Activated naive CD8-positive, alpha-beta T cell treated with anti-CD3 and anti-CD28 coated beads, Interleukin-2, amount 10 ng/mL, durations not matched to agents 7 days and 5 days (primary cell): ENCODE measurements at places on chromosomes 11 and 22. TPM values are rescaled to one million over a fixed set of nuclear protein-coding genes. Genes with fewer than 3 reads are reported as not detected.

Gene CTSC
- total RNA-seq = 131 TPM

- H3K4me3 ChIP-seq = no peak overlapping the region
- peaks cover 13% of the 10 kb centered on the region for H3K4me1 ChIP-seq
- no peak overlapping the region for H3K27ac ChIP-seq
Measured at GRCh38 chr11:69127081-69127850, 28.5 kb upstream of the SMIM38 start.

DNA sequence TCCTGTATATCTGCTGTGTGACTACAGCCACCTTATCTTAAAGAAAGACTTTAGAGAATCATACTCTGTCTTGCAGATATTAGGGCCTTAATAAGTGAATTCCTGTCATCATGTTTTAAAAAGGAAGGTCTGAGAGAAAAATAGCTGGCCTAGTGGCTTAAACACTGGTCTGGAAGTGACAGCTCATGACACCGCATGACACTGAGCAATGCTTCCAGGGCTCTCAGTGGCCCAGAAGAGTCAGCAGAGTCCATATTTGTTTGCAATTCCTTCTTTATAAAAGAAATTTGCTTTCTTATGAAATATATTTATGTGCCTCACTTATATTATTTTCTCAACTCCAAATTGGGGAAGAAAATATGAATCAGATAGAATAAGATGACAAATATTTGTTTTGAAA is 33.0 kb downstream of the MMP20 start:
- peaks cover 4% of the 10 kb centered on the region for H3K4me1 ChIP-seq
- no peak overlapping the region for H3K4me3 ChIP-seq
- H3K27ac ChIP-seq = no peak overlapping the region
- H3K27me3 ChIP-seq = no peaks in the 10 kb centered on the region
- H3K36me3 ChIP-seq = peaks cover 1% of the 10 kb centered on the region

DNA sequence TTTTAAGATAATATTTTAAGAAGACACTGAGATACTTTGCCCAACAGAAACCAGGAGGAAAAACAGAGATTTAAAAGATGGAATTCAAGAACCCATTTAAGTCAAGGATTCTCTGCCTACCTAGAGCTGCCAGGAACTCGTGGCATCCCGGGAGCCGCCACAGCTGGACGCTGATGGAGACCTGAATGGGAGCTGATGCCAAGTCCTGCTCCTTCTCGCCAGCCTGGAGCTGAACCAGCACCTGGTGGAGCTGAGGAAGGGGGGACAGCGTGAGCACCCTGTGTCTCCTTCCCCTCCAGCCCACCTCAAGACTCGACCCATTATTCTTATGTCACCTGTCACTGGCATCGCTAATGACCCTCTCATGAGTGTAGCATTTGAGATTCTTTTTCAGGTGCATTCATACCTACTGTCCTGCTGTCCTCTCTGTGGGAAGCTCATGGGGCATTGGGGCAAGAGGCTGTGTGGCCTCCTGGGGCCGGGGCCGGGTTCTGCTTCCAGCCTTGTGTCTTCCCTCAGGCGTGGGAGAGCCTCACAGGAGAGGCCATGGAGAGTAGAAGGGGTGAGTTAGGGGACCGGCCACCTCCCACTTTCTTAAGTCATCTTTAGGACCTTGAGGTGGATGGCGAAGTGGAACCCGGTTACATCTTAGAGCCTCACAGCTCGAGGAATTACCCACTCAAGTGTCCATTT is 70.8 kb upstream of the PITPNB start:
- peak; percentile 12 for DNase-seq
- H3K4me1 ChIP-seq = peaks cover 4% of the 10 kb centered on the region
- no peaks in the 10 kb centered on the region for H3K36me3 ChIP-seq
- H3K4me3 ChIP-seq = no peak overlapping the region
- H3K27me3 ChIP-seq = no peaks in the 10 kb centered on the region

Gene CWF19L2
- total RNA-seq = 19.2 TPM

Gene MMP1
- total RNA-seq = not detected

DNA sequence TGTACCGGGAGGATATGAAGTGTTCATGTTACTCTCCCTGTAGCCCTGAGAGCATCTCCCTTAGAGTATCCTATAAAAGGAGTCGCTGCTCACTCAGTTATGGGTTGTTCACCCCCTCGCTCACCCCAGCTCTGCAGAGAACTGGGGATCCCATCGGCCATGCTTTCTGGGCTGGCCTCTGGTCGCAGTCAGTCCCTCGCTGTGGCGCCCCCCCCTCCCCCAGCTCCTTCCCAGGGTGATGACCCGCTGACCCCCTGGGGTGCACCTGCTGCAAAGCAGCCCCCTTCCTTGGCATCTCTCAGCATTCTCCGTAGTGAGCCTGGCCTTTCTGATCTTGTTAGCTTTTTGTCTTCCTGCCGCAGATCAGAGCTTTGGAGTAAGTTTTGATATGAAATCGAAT is 10.3 kb upstream of the PARVG start:
- H3K27ac ChIP-seq = no peak overlapping the region
- H3K4me1 ChIP-seq = peaks cover 4% of the 10 kb centered on the region
- no peaks in the 10 kb centered on the region for H3K36me3 ChIP-seq
- no peak overlapping the region for H3K4me3 ChIP-seq
- DNase-seq = no peak
- peaks cover 2% of the 10 kb centered on the region for H3K27me3 ChIP-seq

DNA sequence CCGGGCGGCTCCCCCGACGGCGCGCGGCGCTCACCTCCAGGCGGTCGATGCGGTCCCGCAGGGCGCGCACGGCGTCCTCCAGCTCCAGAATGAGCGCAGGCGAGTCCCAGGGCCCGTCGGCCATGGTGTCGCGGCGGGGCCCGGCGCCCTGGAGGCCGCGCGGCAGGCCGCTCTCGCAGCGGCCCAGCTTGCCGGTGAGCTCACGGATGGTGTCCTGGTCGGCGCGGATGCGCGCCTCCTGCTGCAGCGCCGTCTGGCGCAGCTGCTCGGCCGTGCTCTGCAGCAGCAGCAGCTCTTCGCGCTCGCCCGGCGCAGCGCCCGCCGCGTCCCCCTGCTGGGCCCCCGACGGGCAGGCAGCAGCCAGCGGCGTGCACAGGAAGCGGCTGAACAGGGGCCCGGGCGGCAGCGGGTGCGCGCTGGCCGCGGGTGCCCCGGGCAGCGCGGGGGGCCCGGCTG is 599 bp downstream of the NPTXR start:
- H3K27ac ChIP-seq = no peak overlapping the region
- H3K36me3 ChIP-seq = no peaks in the 10 kb centered on the region

DNA sequence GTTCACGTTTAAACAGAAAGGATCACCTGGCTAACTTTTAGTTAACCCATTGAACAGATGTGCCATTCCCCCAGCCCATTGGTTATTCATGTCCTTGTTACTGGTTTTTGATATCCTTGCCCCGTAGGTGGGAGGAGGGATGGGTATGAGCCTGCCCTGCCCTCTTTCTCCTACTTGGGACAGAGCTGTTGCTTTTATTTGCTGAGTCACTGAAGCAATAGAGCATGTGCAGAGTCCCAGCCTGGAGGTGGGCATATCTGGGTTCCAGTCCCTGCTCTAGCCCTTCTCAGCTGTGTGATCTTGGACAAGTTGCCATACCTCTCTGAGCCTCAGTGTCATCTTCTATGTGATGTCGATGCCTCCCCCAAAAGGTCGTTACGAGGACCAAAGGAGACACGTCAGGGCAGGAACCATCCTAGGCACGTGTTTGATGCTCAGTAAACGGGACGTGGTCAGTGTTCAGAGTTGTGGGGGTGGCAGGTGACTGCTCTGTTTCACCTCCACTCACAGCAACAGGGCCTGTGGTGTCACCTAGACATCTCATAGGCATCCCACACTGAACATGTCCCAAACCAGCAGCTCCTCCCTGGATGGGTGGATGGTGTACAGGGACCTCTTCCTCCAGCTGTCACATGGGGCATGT is 61.0 kb downstream of the BMAL1 start:
- H3K27ac ChIP-seq = peak overlapping the region; percentile 78
- no peaks in the 10 kb centered on the region for H3K27me3 ChIP-seq
- peak; percentile 45 for DNase-seq
- H3K4me1 ChIP-seq = peaks cover 57% of the 10 kb centered on the region
- H3K4me3 ChIP-seq = peak overlapping the region; percentile 78

DNA sequence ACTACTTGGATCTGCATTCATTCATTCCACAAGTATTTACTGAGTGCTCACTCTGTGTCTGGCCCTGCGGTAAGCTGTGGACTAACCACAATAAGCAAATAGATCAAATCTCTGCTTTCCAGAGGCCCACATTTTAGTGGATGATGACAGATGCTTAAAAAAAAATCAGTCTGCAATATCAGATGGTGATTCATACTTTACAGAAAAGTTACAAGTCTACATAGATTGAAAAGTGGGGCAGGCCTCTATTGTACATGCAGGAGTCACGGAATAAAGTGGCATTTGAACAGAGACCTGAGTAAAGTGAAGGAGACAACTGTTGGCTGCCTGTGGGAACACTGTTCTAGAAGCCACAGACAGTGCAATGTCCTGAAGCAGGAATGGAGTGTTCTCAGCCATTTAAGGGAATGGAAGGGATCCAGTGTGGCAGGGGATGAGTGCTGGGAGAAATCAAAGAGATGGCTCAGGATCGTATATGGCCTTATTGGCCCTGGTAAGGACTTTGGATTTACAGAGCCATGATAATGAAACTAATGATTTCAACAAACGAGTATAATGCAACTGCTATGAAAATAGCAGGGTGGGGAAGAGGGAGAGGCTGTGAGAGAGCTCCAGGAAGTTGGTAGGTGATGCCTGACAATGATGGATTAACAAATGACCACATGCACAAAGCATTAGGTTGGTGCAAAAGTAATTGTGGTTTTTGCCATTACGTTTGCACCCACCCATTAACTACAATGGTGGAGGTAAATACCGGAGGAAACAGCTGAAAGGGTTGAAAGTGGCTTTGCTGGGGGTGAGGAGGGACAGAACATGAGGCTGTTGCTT is 31.1 kb downstream of the TMEM45B start:
- peak overlapping the region; percentile 15 for H3K4me3 ChIP-seq
- H3K4me1 ChIP-seq = peaks cover 17% of the 10 kb centered on the region
- no peak for DNase-seq
- H3K27me3 ChIP-seq = peaks cover 11% of the 10 kb centered on the region

- peaks cover 3% of the 10 kb centered on the region for H3K36me3 ChIP-seq
- peak overlapping the region; percentile 15 for H3K27ac ChIP-seq
Measured at GRCh38 chr11:78420796-78421209, 3.2 kb upstream of the GAB2 start.

- no peak overlapping the region for H3K4me3 ChIP-seq
- no peak for DNase-seq
- H3K36me3 ChIP-seq = no peaks in the 10 kb centered on the region
Measured at GRCh38 chr11:100555931-100556330, 131.2 kb upstream of the ARHGAP42 start.

Gene DDTL
- total RNA-seq = not detected

- no peak overlapping the region for H3K4me3 ChIP-seq
- H3K27ac ChIP-seq = no peak overlapping the region
- no peak for DNase-seq
- peaks cover 25% of the 10 kb centered on the region for H3K36me3 ChIP-seq
- no peaks in the 10 kb centered on the region for H3K27me3 ChIP-seq
Measured at GRCh38 chr11:70326365-70326811, 55.9 kb downstream of the PPFIA1 start.

Gene HSPB2
- total RNA-seq = 0.23 TPM

GRCh38 chr22:33653532-33654063 is 266.7 kb downstream of the LARGE1 start:
- H3K4me1 ChIP-seq = no peaks in the 10 kb centered on the region
- H3K36me3 ChIP-seq = no peaks in the 10 kb centered on the region
- no peak overlapping the region for H3K4me3 ChIP-seq
- no peak overlapping the region for H3K27ac ChIP-seq

Gene DRICH1
- 0.69 TPM for total RNA-seq

- peaks cover 1% of the 10 kb centered on the region for H3K36me3 ChIP-seq
- H3K4me3 ChIP-seq = no peak overlapping the region
- H3K4me1 ChIP-seq = peaks cover 3% of the 10 kb centered on the region
- no peak for DNase-seq
- H3K27me3 ChIP-seq = peaks cover 3% of the 10 kb centered on the region
Measured at GRCh38 chr11:34271727-34272126, 86.1 kb downstream of the ABTB2 start.

DNA sequence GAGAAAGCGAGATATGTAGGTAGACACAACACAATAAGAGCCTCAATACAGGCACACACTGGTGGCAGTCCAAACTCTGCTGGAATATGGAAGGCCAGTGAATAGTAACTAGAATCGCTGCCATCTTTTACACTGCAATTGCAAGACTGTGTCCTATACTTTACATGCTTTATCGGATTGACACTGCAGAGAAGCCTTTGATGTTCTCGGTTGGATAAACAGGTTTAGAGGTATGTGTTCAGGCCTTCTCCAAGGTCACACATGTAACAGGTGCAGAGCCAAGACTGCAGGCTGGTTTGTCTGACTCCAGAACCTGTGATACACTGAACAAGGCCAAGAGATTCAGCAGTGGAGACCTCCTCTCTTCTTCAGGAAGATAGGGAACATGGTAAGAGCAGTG is 5.1 kb downstream of the SAA1 start:
- H3K27ac ChIP-seq = no peak overlapping the region
- peaks cover 3% of the 10 kb centered on the region for H3K36me3 ChIP-seq
- peaks cover 7% of the 10 kb centered on the region for H3K4me1 ChIP-seq
- H3K27me3 ChIP-seq = peaks cover 2% of the 10 kb centered on the region
- no peak for DNase-seq

- H3K27me3 ChIP-seq = no peaks in the 10 kb centered on the region
- no peaks in the 10 kb centered on the region for H3K4me1 ChIP-seq
- DNase-seq = no peak
Measured at GRCh38 chr22:48851933-48852549, 975.6 kb downstream of the BRD1 start.

- H3K27me3 ChIP-seq = peaks cover 39% of the 10 kb centered on the region
- no peak overlapping the region for H3K4me3 ChIP-seq
- H3K4me1 ChIP-seq = peaks cover 10% of the 10 kb centered on the region
- H3K36me3 ChIP-seq = no peaks in the 10 kb centered on the region
- no peak overlapping the region for H3K27ac ChIP-seq
Measured at GRCh38 chr11:124725719-124726105, 14.0 kb upstream of the NRGN start.

Gene RIBC2
- total RNA-seq = 11.2 TPM

DNA sequence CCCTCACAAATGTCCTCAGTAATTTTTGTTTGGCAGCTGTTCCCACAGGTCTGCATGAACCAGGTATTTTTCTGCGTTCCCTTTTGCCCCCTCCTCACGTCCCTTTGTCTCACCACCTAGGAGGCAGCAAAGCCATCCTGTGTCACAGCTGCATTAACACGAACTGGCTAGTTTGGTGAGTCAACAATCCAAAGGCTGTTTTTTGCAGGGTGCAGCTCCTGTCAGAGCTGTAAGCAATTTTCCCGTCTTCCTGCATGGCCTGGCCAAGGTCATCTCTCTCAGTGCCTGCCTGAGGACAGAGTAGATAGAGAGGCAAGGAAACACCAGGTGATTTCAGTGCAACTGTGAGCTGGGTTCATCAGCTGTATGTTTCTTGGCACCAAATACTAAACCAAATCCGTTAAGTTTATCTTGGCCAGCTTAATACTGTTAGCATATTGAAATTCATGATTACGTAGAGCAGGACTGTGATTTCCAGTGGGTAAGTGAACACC is 20.6 kb upstream of the VSIG10L2 start:
- no peak for DNase-seq
- no peaks in the 10 kb centered on the region for H3K36me3 ChIP-seq

Gene PHETA2
- 3.3 TPM for total RNA-seq

Gene TNNT3
- 13.7 TPM for total RNA-seq
